ENCODE measurements at places on chromosomes 5 and 9. TPM values are rescaled to one million over a fixed set of nuclear protein-coding genes. Genes with fewer than 3 reads are reported as not detected.
A peak's percentile ranks its signal among the peaks of the same experiment; 100 is the strongest.

ARID3C gene
- total RNA-seq: not detected

DNA sequence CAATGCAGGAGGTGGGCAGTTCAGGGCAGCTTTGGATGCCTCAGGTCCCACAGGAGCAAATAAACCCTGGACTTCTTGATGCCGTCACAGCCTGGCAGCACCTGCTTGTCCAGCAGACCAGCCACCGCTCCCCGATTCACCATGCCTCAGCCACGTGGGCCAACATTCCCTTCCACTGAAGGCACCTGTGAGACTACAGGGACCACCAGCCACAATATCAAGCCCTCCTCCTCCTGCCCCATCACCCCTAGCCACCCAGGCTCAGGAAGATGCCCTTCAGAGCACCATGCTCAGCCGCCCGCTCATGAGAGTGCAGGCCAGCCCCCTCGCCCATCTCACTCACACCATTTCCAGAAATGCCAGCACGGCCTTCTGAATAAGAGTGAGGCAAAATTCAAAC, 234.7 kb downstream of the SYK start:
- no peaks in the 10 kb centered on the region for H3K36me3 ChIP-seq
- H3K27me3 ChIP-seq: no peaks in the 10 kb centered on the region
- peak overlapping the region; percentile 68 for H3K27ac ChIP-seq
- no peak overlapping the region for H3K4me3 ChIP-seq
- no peak for DNase-seq

ROR2 gene
- 25.6 TPM for total RNA-seq

DNA sequence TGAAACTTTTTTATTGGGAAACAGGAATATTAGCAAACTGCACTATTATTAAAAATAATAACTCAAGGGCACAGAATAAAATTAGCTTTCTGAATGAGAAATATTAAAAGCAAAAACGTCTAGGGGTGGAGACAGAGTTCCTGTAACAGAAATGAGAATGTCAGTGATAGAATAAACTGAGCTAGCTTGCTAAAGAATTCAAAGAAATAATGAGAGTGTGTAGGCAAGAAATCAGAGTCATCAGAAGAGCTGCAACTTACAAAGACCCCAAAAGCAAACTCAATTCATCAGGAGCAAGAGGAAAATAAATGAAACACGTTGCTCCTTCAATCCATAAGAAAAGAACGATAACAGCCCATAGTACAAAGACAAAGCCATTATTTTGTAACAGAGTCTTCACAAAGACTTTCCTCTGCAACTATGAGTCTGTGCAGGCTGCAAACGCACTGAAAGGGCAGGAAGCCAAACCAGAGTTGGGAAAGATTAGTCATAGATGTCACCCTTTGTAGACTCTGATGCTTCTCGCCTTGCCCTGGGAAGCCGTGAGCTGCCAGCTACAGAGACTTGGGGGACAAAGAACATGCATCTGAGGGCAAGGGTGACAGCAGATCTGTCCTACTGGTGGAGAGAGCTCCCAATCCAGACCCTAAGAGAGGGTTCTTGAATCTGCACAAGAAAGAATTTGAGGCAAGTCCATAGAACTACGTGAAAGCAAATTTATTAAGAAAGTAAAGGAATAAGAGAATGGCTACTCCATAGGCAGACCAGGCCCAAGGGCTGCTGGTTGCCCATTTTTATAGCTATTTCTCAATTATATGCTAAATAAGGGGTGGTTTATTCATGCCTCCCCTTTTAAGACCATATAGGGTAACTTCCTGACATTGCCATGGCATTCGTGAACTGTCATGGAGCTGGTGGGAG, 40.8 kb downstream of the SHC3 start:
- peak overlapping the region; percentile 15 for H3K27ac ChIP-seq
- H3K27me3 ChIP-seq: no peaks in the 10 kb centered on the region
- H3K4me3 ChIP-seq: no peak overlapping the region
- DNase-seq: peak; percentile 55

DNA sequence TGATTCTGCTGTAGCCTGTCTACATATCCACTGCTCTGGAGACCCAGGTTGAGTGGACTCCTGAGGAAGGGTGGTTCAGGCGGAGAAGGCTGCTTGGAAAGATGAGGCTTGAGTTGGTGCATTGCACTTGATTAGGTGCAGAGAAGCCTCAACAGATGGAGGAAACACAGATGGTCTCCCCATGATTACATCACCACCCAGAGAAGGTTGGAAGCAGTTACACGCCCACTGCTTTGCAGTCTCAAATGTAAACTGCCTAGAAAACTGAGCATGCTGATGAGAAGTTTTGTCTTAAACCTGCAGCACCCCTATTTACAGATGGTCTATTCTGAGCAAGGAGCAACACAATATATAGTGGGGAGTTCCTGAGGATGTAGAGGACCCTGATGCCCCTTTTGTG, 266.6 kb downstream of the PIK3R1 start:
- no peak overlapping the region for H3K27ac ChIP-seq
- DNase-seq: no peak
- H3K4me3 ChIP-seq: no peak overlapping the region
- H3K36me3 ChIP-seq: no peaks in the 10 kb centered on the region
- no peaks in the 10 kb centered on the region for H3K4me1 ChIP-seq
- no peaks in the 10 kb centered on the region for H3K27me3 ChIP-seq

DNAJC25 gene
- 11.7 TPM for total RNA-seq

DNA sequence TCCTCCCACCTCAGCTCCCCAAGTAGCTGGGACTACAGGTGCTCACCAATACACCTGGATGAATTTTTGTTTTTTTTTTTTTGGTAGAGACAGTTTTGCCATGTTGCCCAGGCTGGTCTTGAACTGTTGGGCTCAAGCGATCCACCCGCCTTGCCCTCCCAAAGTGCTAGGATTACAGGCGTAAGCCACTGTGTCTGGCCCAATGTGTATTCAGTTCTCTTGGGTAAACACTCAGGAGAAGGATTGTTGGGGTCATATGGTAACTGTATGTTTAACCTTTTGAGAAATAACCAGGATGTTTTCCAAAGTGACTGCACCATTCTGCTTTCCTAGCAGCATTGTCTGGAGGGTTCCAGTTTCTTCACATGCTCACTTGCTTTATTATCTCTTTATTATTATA, 67.4 kb downstream of the TNPO1 start:
- no peaks in the 10 kb centered on the region for H3K27me3 ChIP-seq
- no peaks in the 10 kb centered on the region for H3K36me3 ChIP-seq
- no peak overlapping the region for H3K27ac ChIP-seq
- no peak for DNase-seq
- H3K4me1 ChIP-seq: no peaks in the 10 kb centered on the region

SYNPO gene
- total RNA-seq: 6.3 TPM

- H3K27ac ChIP-seq: no peak overlapping the region
- H3K4me1 ChIP-seq: no peaks in the 10 kb centered on the region
- H3K27me3 ChIP-seq: no peaks in the 10 kb centered on the region
- no peaks in the 10 kb centered on the region for H3K36me3 ChIP-seq
Measured at GRCh38 chr9:19283072-19283710, 52.7 kb downstream of the DENND4C start.

- H3K36me3 ChIP-seq: no peaks in the 10 kb centered on the region
- no peak for DNase-seq
- H3K4me3 ChIP-seq: no peak overlapping the region
- H3K27me3 ChIP-seq: no peaks in the 10 kb centered on the region
Measured at GRCh38 chr5:80103371-80103770, 68.2 kb downstream of the THBS4 start.

GRCh38 chr9:6782345-6782744, 24.6 kb downstream of the KDM4C start:
- H3K4me3 ChIP-seq: no peak overlapping the region
- H3K4me1 ChIP-seq: no peaks in the 10 kb centered on the region
- H3K27ac ChIP-seq: no peak overlapping the region
- no peaks in the 10 kb centered on the region for H3K36me3 ChIP-seq
- DNase-seq: no peak
- H3K27me3 ChIP-seq: no peaks in the 10 kb centered on the region

DNA sequence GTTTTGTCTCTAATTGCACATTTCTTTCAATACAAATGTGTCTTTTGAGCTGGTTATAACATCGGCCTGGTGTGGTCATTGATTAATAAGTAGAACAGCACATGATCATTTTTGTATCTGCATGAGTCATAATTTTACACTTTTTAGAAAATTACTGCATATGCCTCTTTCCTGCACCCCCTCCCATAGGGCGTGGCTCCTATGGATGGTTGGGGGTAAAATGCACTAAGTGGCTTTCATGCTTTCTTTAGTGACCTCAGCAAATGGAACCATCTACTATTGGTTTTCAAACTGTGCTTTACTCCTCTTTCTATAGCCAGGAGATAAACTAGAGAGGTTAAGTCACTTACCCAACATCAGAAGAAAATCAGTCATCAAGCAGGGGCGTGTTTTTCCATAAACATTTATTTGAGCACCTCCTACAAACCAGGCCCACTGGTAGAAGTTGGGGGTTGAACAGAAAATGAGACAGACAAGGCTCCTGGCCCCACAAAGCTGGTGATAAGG, 3.8 kb downstream of the ANXA6 start:
- H3K4me3 ChIP-seq: no peak overlapping the region
- no peak for DNase-seq
- H3K4me1 ChIP-seq: no peaks in the 10 kb centered on the region
- peak overlapping the region; percentile 36 for H3K27ac ChIP-seq
- no peaks in the 10 kb centered on the region for H3K36me3 ChIP-seq

DNA sequence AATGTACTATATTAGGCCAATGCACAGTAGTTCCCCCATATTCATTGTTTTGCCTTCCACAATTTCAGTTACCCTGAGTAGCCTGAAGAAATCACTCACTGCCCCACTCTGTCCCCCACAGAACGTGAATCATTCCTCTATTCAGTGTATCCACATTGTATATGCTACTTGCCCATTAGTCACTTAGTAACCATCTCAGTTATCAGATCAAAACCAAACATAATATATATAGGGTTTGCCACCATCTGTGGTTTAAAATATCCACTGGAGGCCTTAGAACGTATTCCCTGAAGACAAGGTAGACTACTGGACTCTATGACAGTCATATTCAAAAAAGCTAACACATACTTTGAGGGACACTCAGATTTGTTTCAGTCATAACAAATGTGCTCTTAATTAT, 465.7 kb upstream of the RGMB start:
- no peak overlapping the region for H3K27ac ChIP-seq
- no peaks in the 10 kb centered on the region for H3K4me1 ChIP-seq
- no peak for DNase-seq
- no peak overlapping the region for H3K4me3 ChIP-seq
- H3K27me3 ChIP-seq: no peaks in the 10 kb centered on the region
- no peaks in the 10 kb centered on the region for H3K36me3 ChIP-seq

DNA sequence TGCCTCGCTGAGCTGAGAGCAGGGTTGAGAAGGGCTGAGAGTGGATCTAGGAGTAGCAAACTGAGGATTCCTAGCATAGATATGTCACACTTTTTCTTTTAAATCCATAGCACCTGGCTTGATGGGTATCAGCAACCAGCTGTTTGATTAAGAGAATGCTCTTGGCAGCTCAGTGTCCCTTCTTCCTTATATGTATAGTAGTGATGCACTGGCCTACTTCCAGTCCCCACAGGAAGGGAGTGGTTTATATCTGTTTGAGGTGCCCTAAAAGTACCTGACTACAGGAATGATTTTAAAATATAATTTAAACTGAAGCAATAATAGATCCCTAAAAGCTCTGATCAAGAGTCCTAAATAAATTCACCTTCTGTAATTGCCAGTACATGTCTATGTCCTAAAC, 546.8 kb upstream of the ZNF608 start:
- H3K36me3 ChIP-seq: no peaks in the 10 kb centered on the region
- DNase-seq: no peak
- H3K4me3 ChIP-seq: no peak overlapping the region
- no peaks in the 10 kb centered on the region for H3K4me1 ChIP-seq
- H3K27ac ChIP-seq: no peak overlapping the region
- H3K27me3 ChIP-seq: no peaks in the 10 kb centered on the region

DNA sequence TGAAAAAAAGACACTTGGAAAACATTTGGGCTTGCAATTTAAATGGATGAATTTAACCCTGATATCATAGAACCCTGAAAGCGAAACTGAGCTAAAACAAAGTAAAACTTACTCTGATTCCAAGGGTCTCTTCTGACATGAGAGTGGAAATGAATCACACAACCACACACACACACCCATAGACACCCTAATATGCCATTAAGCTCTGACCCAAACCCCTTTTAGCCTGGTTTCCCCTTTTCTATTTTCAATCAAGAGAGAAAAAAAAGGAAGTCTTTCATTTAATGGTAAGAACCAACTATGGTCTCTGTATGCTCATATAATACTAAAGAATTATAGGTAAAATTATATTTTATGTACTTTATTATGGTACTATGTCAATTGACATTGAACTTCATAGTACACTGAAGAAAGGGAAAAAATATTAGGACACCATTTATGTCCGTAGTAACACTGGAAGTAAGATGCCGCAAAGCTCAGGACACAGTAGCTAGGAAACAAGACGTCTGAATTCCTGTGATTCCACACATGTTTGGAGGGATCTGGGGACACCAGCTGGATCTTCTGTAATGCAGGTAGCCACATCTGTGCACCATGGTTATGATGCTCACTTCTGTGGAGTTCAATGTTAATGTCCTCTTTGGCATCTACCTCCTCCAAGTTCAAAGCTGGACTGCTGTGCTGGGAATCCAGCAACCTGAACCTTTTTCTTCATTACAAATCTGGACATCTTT, 95.8 kb downstream of the PCSK1 start:
- peak; percentile 20 for DNase-seq
- no peaks in the 10 kb centered on the region for H3K27me3 ChIP-seq
- H3K27ac ChIP-seq: peak overlapping the region; percentile 71
- peaks cover 9% of the 10 kb centered on the region for H3K4me1 ChIP-seq

SV2C gene
- total RNA-seq: 1.3 TPM

- H3K4me3 ChIP-seq: no peak overlapping the region
- no peaks in the 10 kb centered on the region for H3K36me3 ChIP-seq
- no peak overlapping the region for H3K27ac ChIP-seq
- H3K27me3 ChIP-seq: no peaks in the 10 kb centered on the region
Measured at GRCh38 chr5:112294126-112294525, 125.0 kb downstream of the EPB41L4A start.

DNAH5 gene
- 0.48 TPM for total RNA-seq

GRCh38 chr5:150901446-150901845, 3.3 kb downstream of the ZNF300 start:
- no peaks in the 10 kb centered on the region for H3K4me1 ChIP-seq
- H3K4me3 ChIP-seq: no peak overlapping the region
- H3K27ac ChIP-seq: no peak overlapping the region
- peaks cover 23% of the 10 kb centered on the region for H3K36me3 ChIP-seq
- DNase-seq: no peak

TMED7 gene
- 74.4 TPM for total RNA-seq

- no peaks in the 10 kb centered on the region for H3K27me3 ChIP-seq
- DNase-seq: no peak
Measured at GRCh38 chr5:121667292-121667691, 184.4 kb upstream of the FTMT start.

All from breast epithelium (tissue), 4 donors.